A172 (cell line): ENCODE measurements at places on chromosomes 2 and 18. TPM values are rescaled to one million over a fixed set of nuclear protein-coding genes. Genes with fewer than 3 reads are reported as not detected.
A peak's percentile ranks its signal among the peaks of the same experiment; 100 is the strongest.

Gene LBH
- 87.4 and 182 TPM in 2 replicates for total RNA-seq

Gene DTNB
- 7.7 and 11.1 TPM in 2 replicates for total RNA-seq

- peak; percentile 67 for DNase-seq
Observed at GRCh38 chr2:231132129-231132528, 7.3 kb upstream of the HTR2B start.

DNA sequence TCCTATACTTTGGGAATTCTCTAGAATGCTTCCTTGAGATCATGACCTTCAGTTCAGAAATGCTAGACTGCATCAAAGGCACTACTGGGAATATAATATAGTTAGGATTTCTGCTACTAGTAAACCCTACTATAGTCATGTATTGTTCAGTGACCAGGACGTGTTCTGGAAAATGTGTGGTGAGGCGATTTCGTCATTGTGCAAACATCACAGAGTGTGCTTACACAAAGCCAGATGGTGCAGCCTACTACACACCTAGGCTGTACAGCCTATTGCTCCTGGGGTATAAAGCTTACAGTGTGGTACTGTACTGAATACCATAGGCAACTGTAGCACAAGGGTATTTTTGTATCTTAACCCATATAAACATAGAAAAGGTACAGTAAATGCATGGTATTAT, 13.0 kb downstream of the CXCR4 start:
- no peak for DNase-seq

DNA sequence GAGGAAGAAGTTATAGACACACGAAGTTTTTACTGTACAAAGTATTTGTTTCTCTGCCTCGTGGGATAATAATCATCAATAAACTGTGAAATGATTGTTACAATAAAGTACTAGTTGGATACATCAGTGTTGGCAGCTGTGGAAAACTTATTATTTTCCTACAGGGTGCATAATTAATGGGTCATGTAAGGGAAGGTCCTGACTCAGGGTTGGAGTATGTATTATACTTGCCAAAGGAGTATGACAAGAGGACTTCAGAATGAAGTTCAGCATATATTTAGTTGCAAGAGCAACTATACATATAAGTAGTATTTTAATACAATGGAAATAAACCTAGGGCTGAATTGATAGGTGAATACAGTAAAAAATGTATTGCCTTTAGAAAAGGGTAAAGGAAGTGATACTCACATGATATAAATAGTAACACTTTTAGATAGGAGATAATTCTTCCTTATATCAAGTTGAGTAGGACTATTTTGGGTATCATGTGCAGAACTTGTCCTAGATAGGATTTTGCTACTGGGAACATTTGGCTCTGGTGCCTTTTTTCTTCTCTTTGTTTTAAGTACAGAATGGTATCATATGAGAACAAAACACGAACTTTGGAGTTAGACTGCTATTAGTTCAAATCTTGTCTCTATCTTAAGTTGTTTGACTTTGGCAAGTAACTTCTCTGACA, 79.1 kb downstream of the PLCL1 start:
- no peak for DNase-seq

Gene STARD6
- total RNA-seq = 0.26 TPM in 1 of 2 replicates, not detected in the other

GRCh38 chr18:10705786-10706185, 180.0 kb downstream of the NAPG start:
- no peak for DNase-seq

Gene PLGLB1
- 0.43 and 2.5 TPM in 2 replicates for total RNA-seq

- DNase-seq = no peak
Observed at GRCh38 chr2:54579682-54580620, 123.8 kb downstream of the SPTBN1 start.

Gene SLC23A3
- total RNA-seq = 0.19 and 0.67 TPM in 2 replicates

- no peak for DNase-seq
Observed at GRCh38 chr2:228798458-228799207, 472.5 kb downstream of the PID1 start.

DNA sequence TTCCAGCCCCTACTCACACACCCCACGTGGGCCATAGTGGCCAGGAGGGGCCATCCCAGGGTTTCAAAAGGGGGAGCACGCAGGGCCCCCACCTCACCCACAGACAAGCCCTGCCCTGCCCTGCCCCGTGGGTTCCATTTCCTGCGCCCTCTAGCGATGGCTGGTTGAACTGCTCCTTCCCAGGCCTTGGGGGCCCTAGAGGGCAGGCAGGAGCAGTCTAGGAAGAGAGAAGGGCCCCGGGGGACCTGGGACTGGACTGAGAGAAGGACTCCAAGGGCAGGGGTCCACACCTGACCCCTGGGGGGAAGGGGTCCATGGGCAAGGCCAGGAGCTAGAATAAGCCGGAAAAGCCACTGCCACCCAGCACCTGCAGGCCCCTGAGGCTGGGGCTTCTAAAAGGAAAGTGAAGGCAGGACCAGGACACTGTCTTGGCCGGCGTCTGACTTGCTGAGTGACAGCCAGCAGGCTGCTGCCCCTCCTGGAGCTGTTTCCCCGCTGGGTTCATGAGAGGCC, 10.1 kb downstream of the CYP26B1 start:
- DNase-seq = peak; percentile 40

Gene UPP2
- not detected in 2 replicates for total RNA-seq

Gene UGT1A7
- not detected in 2 replicates for total RNA-seq

DNA sequence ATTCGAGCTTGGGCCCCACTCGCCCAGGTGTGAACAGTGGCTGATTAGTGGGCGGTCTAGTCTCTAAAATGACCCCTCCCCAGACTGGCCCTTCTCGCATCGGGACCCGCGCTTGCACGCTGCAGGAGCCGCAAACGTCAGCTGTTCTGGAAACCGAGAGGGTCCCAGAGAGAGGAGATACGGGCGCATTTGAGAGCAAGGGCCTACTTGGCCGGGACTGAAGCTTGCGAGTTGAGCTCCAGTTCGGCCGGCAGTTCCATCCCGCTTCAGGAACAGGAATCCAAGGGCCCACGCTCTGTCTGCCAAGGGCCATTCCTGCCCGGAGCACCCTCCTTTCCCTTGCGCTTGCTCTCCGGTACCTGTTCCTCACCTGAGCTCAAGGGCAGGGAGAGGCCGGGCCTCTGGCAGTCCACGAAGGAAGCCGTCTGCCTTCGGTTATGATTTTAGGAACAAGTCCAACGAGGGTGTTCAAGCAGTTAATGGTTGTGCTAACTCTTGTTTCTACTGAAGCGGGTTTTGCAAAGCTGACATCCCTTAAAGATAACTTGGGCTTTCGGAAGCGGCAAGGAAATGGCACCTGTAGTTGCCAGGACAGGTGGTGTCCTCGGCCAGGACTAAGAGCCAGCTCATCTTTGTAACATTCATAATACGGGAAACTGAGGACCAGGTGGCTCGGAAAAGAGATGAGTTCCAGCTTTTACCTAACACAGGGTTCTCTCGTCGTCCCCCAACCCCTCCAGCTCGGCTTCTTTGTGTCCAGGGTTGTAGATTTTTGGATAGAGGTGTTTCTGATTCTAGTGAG, 3.9 kb upstream of the DLX1 start:
- no peak for DNase-seq

- no peak for DNase-seq
Observed at GRCh38 chr2:181787310-181788048, 104.1 kb upstream of the ITPRID2 start.

- peak; percentile 38 for DNase-seq
Observed at GRCh38 chr2:196849895-196850294, 40.7 kb upstream of the C2orf66 start.

GRCh38 chr2:238063414-238064189, 2.8 kb downstream of the SCLY start:
- no peak for DNase-seq

DNA sequence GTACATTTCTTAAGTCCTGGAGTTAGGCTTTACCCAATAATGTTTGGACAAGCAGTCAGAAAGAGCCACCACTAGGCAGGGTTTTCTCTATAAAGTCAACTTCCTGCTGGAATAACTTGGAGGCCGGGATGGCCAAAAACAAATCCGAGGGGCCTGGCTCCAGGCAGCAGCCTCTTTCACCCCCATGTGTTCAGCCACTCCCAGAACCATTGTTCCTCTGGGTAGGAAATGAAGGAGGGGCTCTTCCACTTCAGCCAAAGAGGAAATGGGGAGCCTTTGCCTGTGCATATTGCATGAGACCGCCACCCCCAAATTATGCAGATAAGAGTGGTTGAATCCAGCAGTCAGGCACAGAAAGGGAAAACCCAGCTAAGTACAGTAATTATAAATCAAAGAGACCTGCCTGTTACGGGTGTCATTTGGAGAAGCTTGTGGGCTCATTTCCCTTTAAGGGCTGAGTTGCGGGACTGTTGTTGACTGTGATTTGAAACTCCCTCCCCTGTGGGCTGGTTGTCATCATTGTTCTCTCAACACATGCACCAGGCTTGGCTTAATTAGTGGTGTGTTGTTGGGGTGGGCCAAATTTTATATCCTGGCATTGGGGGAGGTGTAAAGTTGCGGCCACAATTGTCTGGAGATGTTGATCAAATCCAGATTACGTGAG, 212.8 kb upstream of the SOX11 start:
- peak; percentile 9 for DNase-seq

Gene ATP6V1B1
- total RNA-seq = 0.93 TPM in 1 of 2 replicates, not detected in the other

Gene MC2R
- not detected in 2 replicates for total RNA-seq

Gene GDF7
- 0.10 and 0.24 TPM in 2 replicates for total RNA-seq

DNA sequence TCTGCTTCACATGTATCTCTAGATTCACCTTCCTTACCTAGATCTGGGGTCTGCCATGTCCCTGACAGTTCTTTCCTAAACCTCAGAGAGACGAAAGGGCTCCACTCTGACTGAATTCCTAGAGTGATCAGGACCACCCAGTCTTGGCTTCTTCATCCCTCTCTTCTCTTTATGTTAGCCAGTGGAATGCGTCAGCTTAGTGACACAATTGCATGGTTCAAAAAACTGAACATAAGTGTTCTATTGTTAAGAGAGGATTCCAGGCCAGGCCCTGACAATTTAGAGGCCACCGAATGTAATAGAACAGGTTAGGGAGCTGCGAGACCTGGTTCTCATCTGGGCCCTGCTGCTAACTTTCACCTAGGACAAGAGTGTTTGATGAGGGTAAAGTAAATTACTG, 10.0 kb downstream of the PRELID3A start:
- no peak for DNase-seq

Gene GAL3ST2
- total RNA-seq = not detected in 2 replicates

Gene CHST9
- total RNA-seq = not detected in 2 replicates
